ENCODE measurements at places on chromosomes 12 and 14.

DNA sequence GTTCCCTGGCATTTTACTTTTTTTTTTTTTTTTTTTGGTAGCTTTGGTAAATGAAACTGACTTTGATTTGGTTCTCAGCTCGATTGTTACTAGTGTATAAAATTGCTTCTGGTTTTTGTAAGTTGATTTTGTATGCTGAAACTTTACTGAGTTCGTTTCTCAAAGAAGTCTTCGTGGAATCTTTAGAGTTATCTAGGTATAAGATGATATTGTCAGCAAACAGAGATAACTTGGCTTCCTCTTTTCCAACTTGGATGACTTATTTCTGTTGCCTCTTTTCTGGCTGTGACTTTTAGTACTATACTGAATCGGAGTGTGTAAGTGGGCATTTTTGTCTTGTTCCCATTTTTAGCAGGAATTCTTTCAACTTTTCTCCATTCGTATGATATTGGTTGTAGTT is 28.1 kb downstream of the USP15 start:
- DNase-seq: no peak

DNA sequence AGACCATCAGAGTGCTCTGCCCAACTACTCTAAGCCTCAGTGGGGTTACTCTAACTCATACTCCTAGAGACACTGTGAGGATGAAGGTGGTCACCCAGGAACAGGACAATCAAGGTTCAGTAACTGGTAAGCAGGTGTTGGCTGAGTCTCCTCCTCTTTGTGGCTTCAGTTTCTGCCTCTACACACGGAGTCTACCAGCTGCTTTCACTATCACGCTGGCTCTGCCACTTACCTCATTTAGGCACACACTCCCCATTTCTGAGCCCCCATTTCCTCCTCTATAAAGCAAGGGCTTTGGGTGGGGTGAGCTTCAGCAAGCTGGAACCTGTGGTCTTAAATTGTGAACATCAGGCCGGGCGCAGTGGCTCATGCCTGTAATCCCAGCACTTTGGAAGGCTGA is 7.3 kb upstream of the TCHP start:
- DNase-seq: no peak

DNA sequence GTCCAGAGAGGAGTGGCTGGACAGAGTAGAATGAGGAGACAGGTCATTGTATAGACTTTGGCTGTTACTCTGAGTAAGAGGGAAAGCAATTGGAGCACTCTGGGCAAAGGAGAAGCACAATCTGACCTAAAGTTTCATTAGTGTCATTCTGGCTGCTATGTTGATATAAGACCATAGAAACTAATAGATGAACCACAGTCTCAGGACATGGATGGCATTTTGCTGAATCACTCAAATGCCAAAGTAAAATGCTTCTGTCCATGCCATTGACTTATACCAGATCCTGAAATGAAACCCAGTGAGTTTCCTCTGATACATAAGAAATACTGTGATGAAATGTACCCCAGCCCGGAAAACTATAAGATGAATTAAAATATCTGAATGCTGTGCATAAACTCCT is 65.8 kb upstream of the COCH start:
- no peak for DNase-seq

DNA sequence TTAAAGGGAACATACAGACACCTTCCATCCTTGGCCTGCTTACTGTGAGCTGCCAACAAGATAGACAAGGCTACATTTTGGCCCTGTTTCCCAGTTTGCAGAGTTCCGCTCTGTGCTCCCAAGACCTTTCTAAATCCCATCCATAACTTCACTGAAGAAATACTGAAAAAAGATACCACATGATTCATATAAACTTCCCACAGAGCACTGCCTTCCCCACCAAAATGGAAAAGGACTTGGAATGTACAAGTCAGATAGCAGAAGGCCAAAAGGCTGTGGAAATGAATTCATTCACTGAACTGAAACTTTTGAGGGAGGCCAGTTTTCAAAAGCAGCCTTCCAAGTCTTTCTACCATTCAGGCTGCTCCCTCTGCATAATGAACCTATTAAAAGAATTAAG is 29.6 kb downstream of the PDZRN4 start:
- no peak for DNase-seq

DNA sequence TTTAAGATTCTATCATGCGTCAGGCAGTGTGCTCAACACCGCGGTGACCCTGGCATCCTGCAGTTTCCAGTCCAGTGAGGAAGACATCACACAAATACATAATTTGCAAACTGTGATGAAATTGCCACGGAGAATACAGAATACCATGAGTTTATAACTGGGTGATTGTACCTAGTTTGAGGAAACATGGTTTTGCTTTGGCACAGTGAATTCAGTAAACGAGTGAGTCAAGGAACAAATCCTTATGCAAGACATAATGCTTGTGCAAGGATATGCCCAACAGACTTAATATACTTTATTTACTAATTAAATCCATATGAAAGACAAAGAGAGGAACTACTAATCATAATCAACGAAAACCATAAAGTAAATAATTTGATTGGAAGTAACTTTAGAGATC is 311.8 kb upstream of the TMTC1 start:
- no peak for DNase-seq

DNA sequence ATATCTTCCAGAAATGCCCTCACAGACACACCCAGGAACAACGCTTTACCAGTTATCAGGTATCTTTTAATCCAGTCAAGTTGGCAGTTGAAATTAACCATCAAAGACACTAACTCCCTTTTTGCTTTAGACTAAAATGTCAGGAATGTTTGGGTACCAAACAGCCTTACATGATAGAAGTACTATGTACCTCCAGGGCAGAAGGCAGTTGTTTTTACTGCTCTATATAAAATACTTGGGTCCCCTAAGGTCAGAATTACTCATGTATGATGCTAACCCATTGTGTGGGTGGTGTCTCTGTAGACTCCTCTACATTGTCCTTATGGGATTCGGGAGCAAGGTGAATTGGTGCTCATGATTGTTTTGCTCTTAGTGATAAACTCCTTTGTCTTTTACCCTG is 492.5 kb upstream of the FLRT2 start:
- no peak for DNase-seq

GRCh38 chr12:19223695-19224094 is 94.2 kb downstream of the PLEKHA5 start:
- DNase-seq: no peak

- no peak for DNase-seq
These were observed 9.4 kb upstream of the KCNH3 start for GRCh38 chr12:49529414-49529813.

GRCh38 chr12:56425193-56425592 is 24.0 kb downstream of the TIMELESS start:
- no peak for DNase-seq

DNA sequence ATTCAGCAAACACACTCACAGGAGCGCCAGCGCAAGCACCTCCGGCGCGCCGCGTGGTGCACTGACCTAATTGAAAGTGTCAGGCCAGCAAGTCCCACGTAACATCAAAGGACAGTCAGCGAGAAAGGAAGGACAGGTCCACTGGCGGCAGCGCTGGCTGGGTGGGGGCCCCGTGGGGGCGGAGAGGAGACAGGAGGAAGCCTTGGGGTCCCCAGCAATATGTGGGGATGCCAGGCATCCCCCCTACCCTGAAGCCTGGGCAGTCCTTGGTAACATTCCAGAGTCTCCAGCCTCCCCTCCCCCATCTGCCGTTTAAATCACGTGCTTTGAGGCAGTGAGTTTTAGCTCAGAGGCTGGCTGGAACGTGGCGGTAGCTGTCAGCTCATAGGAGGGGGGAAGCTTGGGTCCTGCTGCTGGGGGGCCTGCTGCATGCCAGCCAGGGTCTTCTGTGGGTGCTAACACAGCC is 159.2 kb downstream of the CALM1 start:
- DNase-seq: no peak

- no peak for DNase-seq
These were observed 1104.7 kb downstream of the BCL11B start for GRCh38 chr14:98167275-98167674.

DNA sequence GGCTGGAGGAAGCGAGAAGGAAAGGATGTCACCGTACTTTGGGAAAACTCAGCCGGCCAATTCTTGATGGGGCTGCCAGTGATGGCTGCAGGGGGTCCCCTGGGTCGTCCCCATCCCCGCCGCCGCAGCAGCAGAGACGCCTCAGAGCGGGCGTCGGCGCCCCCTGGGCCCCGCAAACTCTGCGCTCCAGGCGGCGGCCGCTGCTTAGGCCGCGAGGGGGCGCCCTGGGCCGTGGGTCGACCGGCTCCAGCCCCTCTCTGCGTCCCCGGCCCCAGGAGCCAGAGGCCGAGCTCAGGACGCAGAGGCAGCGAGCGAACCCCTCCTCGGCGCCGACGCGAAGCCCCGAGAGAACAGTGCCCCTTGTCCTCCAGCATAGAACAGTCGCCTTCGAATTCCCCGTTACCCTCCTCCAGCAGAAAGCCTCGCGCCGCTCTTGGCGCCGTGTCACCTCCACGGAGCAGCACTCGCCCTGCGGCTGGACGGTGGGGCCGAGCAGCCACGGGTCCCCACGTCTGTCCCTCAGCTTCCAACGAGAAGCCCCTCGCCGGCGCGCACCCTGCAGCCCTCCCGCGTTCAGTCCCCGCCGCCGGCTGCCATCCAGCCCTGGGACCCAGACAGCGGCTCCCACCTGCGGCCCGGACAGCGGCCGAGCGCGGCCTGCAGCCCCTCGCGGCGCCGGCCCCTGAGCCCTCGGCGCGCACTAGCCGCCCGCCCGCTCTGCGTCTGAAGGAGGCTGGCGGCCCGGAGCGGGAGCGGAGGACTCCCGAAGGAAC is 106.6 kb downstream of the PRICKLE1 start:
- no peak for DNase-seq

GRCh38 chr14:36661506-36662257 is at the start of gene PAX9:
Gene PAX9 (plus strand): TSS chr14:36661860. CDS start chr14:36662090, 230 bp downstream.
- no peak for DNase-seq

GRCh38 chr14:73140811-73141323 is 4.6 kb downstream of the PSEN1 start:
- DNase-seq: no peak

DNA sequence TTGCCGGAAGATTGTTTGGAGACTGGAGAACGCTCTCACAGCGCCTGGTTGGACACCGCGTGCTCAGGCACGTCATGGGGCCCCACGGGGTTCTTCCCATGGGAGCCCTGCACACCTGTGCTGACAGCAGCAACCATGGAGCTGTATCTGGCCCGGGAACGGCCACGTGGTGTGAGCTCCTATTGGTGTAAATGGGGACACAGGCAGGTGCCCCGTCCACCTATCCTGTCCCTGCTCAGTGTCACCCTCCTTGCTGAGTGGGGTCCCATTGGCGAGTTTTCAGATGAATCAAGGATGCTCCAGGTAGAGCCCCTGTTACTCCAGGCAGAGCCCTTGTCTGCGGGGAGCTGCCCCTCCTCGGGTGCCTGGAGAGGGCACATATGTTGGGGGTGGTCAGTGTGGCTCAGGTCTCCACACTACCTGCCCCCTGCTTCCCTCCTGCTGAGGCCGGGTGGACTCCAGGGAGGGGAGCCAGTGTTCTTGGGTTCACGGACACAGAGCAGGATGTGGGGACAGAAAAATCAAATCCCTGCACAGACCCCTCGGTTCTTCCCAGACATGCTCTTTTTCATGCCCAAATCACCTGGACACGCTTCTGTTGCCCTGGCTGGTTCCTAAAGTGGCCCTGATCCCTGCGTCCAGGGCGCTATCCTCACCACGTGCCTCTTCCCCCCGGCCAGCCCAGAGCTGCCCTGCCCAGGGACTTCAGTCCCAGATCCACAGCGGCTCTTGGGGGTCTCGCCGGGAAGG is 250.1 kb downstream of the ADGRD1 start:
- DNase-seq: no peak

DNA sequence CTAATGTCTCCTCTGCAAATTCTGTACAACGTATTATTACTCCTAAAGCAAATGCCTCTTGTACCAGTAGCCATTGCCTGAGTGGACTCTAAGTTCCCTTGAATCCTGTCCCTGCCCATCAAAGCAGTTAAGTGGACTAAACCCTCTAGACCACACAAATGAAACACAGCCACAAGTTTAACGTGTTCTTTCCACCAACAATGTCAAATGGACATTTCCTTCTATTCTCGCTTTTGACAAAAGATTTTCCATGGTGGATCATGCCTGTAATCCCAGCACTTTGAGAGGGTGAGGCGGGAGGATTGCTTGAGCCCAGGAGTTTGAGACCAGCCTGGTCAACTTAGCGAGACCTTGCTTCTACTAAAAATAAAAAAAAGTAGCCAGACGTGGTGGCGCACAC is 15.9 kb downstream of the CCDC88C start:
- DNase-seq: no peak

DNA sequence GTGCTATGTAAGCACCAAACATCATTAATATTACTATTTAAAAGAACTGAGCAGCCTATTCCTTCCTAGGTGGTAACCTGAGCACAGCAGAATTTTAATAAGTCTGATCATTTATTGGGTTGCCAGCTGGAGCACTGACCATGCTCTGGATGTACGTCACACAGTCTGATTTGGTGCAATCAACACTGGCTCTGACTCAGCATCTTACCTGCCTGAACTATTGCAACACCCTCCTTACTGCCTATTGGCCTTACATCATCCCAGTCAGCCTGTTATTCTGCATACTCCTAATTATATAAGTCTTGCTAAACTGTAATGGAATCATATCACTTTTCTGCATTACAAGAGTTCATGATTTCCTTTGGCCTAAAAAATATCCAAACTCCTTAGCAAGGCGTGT is 149.7 kb downstream of the PTPRO start:
- DNase-seq: no peak

DNA sequence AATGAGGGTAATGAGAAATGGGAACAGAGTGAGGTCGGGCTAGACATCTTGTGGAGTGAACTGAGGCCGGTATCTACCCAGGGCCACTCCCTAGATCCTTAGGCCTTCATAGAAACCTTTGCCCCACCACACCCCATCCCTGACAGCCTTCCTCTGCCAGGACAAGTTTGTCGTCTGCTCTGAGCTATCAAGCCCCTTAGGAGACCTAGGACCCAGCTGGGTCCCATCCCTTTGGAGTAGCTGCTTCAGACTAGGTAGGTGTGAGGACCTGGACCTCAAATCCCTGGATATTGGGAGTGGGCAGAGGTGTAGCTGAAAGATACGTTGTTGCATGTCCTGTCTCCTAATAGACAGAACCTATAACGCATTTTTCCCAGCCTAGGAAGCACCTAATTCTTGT is at the start of gene TMEM253:
TSS of gene TMEM253 (plus strand) at position 136 of the 400 bp plus-strand sequence. CDS start 278 bp downstream, outside the sequence.
- no peak for DNase-seq

GRCh38 chr12:120739031-120739762 is 13.6 kb downstream of the ACADS start:
- DNase-seq: no peak

DNA sequence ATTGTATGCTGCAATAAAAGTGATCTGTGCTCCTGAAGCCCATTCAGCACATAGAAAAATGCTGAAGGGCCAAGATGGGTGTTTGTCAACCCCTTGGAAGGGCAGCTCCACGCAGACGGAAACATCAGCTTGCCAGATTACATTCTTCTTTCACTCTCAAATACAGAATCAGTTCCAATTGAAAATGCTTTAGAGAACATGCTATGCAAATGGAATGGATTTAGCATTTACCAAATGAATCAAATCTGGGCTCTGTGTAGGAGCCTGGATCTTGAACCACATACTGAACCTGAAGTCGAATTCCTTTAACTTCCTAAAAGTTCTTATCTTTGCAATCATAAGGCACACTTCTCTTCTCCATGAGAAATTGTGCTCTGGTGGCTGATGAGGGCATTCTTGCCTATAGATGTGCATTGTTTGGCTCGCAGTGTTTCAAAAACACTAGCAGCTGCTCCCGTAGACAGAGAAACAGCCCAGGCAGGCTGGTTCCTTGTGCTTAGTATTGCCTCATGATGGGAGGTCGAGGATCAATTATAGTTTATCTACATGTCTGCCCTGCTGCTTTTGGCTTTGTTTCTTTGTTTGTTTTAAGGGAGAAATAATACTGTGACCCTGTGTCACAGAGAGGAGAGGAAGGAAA is 489.8 kb upstream of the FLRT2 start:
- no peak for DNase-seq

Data from smooth muscle cell of the brain vasculature (primary cell).